DMS 273 treated with DMSO at 0.1 percent for 48 hours (cell line): ENCODE measurements at places on chromosomes 7 and 10.
A peak's percentile ranks its signal among the peaks of the same experiment; 100 is the strongest.

DNA sequence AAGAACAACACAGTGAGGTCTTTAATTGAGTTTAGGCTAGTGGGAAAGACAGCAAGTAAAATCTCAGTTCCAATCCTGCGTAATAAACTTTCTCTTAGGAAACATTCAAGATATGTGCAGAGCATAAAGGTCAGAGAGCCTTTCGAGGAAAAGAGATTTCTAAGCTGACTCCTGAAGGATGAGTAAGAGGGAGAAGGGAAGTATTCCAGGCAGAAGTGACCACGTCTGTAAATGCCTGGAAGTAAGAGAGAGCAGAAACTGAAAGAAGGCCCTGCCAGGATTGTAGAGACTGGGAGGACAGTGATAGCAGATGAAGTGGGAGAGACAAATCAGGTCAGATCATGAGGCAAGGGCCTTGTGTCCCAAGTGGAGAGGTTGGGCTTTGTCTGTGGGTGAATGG is 41.8 kb downstream of the PNLIPRP3 start:
- DNase-seq = no peak

DNA sequence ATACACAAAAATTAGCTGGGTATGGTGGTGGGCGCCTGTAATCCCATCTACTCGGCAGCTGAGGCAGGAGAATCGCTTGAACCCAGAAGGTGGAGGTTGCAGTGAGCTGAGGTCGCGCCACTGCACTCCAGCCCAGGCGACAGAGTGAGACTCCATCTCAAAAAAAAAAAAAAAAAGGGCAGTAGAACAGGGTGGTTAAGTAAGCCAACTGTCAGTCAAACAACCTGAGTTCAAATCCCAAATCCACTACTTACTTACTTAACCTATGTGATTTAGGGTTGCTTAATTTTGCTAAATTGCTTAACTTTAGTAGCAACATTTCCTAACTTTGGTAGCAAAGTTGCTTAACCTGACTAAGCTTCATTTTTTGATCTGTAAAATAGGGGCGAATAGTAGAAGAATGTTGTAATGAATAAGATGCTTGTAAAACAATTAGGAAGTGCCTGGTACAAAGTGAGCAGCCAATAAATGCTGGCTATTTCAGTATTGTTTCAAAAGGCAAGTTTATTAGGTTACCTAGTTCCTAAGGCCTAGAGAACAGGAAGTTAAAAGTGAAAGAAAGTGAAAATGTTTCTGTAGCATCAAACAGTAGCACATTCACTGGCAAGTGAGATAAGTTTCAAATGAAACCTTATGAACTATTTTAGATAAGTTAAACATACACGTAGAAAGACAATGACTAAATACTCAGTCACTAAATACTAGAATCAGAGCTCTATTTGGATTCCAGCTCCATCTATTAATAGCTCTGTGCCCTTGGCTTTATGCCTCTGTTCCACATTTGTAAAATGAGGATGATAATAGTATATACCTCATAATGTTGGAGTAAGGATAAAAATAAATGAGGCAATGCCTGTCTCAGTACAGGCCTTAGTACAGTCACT is 64.3 kb downstream of the HOXA1 start:
- no peak for DNase-seq

DNA sequence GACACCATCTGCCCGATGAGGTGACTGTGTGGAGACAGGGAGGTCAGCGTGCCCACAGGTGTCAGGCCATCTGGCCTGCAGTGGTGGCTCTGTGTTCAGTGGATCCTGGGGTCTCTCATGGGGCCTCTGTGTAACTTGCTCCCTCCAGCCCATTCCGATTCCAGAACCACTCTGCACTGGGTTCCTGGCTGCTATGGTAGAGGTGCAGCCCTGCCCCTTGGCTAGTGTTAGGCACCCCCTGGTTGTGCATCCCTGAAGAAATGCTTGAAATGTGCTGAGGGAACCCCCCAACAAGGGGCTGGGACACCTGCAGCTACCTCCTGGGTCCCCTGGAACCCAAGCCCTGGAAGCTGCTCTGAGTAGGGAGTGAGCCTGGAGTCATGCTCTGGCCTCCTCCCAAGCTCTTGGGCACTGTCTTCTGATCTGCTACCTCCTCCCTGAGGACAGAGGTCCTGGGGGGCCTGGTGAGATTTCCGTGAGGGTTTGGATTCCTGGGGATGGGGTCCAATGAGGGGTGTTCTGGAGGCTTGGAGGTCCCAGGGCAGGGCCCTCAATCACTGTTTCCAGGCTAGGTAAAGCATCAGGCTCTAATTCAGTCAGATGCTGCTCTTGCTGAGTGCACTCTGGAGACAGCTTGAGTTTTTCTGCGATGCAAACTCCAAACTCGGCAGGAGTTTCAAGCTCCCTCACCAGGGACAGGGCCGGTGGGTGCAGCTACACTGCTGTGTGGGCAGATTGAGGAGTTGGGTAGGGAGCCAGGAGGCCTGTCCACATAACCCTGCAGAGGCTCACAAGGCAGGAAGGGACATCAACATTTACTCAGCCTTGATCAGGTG is 27.7 kb downstream of the RAMP3 start:
- no peak for DNase-seq

DNA sequence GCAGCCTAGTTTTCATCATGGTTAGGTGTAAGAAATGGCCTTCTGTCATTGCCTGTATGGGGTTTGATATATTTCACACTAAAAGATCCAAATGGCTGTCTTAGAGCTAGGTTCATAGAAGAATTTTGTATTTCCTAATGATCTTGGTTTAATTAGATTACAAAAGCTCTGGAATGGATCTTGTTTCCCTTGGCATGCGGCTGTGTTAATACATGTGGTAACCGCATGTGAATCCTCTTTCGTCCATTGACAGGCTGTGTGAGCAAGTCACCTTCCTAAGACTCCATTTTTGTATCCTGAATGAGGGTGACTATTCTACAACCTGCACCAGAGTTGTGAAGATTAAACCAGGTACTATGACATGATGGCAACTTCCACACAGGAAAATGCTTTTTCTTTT is 12.4 kb upstream of the FZD1 start:
- no peak for DNase-seq

DNA sequence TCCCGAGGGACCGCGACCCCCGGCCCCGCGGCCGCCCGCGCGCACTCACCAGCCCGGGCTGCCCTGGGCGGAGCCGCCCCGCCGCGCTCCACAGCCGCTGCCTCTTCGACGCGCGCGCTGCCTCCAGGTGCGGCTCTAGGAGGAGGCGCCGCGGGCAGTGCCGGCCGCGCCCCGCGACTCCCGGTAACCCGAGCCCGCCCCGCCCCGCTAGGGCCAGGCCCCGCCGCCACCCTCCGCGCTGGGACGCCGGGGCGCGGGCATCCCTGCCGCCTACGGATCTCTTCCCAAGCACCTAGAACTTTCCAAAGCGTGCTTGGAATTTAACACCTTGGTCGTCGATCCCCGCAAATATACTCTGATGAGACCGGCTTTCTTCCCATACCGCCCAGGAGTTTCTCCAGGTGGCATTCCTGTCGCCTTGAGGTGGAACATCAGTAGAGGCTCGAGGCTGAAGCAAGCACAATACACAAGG is at the start of gene SLC26A5:
TSS of gene SLC26A5 (minus strand) at position 159 of the 472 bp plus-strand sequence. CDS start 24,693 bp downstream, outside the sequence.
- no peak for DNase-seq

DNA sequence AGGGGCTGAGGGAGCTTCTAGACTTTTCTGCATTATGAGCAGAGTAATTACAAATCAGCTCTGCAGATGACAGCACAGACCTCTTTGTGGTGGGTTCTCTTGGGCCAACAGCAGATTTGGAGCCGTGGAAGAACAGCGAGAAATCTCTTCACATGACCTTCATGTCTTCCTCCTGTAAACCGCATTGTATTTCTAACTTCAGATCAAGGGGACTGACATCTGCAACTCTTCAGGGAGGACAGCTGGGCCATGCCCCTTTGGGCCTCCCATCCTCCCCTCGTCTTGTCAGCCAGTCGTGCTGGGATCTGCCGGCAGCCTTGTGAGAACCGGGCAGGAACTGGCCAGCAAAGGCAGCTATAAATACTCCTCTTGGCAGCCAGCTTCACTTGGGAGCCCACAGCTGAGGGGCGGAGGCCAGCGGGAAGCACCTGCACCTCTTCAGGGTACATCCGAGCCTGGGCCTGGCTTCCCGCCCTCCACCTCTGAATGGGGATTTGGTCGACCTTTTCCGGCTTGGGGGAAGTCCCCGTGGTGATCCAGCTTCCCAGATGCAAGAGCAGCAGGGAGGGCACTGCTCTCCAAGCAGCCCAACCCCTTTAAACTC is 54.7 kb downstream of the STEAP1B start:
- DNase-seq = no peak

GRCh38 chr7:38675494-38676106 is 44.4 kb upstream of the AMPH start:
- no peak for DNase-seq

GRCh38 chr10:122342293-122343134 is 32.0 kb upstream of the PLEKHA1 start:
- DNase-seq = no peak

DNA sequence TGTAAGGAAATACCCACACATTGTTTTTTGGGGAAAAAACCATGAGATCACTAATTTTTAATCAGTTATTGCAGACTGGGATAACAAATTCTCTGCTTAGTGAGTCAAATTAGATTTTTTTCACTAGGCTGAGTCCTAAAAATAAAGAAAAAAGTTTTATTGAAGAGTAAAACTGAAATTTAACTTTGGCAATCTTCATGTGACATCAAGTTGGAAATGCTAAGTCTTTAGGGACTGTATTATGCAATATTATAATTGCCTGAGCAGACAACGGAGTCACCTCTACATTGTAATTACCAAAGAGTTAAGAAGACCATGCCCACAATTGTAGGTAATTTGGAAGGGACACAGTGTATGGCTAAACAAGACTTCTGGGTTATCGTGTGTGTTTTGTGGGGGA is 2.2 kb upstream of the CLEC5A start:
- no peak for DNase-seq

GRCh38 chr7:16063221-16063620 is 358.1 kb downstream of the CRPPA start:
- DNase-seq = peak; percentile 15

DNA sequence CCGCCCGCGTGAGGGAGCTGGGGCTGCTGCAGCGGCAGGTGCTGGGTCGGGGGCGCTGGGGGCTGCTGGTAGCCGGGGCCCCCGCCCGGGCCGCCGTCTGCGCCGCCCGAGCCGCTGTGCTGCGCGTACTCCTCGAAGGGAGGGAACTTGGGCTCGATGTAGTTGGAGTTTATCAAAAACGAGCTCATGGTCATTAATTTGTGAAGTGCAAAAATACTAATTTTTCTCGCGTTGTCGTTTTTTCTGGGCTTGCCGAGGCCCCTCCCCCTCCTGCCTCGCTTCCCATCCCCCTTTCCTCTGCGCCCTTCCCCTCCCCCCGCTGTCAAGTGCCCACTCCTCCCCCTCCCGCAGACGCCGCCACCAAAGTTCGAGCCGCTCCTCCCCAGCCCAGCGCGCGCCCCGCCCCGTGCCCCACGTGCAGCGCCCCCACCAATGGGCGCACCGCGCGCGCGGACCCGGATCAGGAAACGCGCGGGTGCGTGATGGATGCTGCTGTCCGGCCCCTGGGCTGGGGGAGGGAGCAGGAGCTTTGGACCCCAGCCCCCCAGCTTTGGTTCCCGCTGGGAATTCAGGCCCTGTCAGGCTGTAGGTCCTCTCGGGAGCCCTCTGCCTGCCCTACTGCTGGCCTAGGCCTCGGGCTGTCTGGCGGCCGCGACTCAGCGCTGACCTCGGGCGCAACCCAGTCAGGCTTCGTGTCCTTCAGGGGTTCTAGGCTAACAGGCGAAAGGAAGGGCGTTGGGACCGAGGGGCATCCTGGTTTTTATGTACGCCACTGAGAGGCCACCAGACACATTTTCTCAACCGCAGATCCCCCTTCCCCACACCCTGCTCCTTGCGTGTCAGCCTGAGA is at the start of gene HOXA4:
TSS of gene HOXA4 (minus strand) at position 218 of the 850 bp plus-strand sequence. CDS start at position 194, 24 bp downstream.
- peak; percentile 46 for DNase-seq

DNA sequence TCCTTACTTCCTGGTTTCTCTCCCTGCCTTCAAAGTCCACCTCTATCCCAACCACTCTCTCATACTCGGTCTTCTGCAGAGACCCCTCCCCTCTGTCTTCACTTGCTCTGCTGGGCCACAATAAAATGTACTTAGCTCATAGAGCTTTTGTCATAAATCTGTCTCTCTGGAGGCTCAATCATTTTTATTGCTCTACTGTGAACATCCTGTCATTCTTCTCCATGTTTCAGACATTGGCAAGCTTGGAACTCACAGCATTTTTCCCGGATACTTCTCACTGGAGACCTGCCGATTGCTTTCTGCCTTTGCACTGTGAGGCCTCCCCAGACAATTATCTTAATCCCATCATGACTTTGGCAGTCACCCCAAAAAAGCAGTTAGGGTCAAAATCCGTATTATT is 192.3 kb upstream of the ZMIZ1 start:
- no peak for DNase-seq

DNA sequence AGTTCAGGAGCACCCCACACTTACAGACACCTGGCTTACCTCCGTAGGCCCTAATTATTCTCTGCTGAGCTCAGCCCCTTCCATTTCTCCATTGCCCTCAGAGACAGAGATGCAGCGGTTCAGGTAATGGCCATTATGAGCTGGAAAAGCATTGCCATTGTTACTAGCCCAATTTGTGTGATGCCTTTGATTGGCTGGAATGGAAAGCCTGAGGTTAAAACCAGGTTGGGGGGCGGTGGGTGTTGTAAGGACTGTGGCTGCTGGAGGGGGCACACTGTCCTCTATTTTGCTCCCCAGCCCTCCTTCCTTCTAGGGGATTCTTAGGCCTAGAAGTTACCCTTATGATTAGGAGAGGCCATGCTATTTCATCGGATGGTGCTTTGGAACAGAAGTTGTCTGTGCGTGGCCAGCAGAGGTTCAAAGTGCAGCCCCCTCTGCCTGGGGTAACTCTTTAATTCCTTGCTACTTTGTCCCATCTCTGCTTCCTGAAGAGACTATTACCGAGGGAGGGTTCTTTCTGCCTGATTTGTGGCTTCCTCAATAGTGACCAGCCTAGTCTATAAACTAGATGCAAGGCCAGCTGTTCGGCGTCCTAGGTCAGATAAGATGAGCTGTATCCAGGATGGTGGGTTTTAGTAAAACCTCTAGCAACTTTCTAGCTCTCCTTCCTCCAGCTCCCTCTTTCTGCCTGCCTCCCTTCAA is 14.2 kb upstream of the ACSL5 start:
- DNase-seq = no peak

DNA sequence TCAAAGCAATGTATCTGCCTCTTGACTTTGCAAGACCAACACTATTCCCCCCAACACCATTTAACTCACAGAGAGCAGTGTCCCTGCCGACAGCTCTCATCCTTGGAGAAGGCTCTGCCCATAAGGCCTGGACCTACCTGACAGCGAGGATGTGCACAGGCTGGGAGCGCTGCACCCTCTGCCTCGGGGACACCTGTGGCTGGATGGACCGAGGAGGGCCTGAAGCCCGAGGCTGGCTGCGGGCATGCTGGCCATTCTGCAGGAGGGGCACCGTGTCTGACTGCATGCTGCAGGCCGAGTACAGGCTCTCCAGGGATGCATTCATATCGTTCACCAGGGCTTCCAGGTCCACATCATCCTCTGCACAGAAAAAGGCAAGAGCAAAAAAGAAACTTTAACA is 108.4 kb downstream of the GRB10 start:
- no peak for DNase-seq

- DNase-seq = no peak
Observed at GRCh38 chr10:30366351-30366750, 17.3 kb upstream of the MTPAP start.

DNA sequence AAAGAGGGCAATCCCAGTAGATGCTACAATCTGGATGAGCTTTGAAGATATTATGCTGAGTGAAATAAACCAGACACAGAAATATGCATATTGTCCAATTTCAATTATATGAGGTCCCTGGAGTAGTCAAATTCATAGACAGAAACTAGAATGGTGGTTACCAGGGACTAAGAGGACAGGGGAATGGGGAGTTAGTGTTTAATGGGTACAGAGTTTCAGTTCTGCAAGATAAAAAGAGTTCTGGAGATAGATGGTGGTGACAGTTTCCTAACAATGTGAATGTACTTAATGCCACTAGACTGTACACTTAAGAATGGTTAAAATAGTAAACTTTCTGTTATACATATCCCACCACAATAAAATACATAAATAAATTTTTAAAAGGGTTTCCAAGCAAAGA is 236.6 kb downstream of the ELMO1 start:
- DNase-seq = no peak
